ENCODE measurements at places on chromosomes 5 and 9. TPM values are rescaled to one million over a fixed set of nuclear protein-coding genes. Genes with fewer than 3 reads are reported as not detected.

DNA sequence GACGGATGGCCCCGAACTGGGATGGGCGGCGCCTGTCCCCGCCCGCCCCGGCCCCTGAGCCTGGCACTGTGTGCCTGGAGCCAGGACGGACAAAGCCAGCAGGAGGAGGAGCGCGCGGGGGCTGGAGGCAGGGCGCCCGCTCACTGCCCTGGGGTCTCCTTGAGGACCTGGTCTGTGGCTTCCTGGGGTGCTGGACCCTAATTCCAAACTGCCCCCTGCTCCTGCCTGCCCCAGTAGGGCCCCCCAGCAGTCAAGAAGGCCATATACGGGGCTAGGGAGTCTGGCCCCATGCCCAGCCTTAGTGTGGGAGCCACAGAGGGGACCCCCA, 29.2 kb upstream of the RXRA start:
- no peak for DNase-seq

- DNase-seq: no peak
Observed at GRCh38 chr9:129033216-129033615, 3.2 kb upstream of the MIGA2 start.

- DNase-seq: no peak
Observed at GRCh38 chr5:135547590-135548254, 12.0 kb upstream of the NEUROG1 start.

The RASGEF1C gene
- not detected for total RNA-seq

- no peak for DNase-seq
Observed at GRCh38 chr5:81391-82021, 10.5 kb upstream of the PLEKHG4B start.

The CD274 gene
- 5.4 TPM for total RNA-seq

- no peak for DNase-seq
Observed at GRCh38 chr9:32525709-32526030, 326 bp downstream of the RIGI start.

The ESM1 gene
- total RNA-seq: not detected

The PCBD2 gene
- total RNA-seq: 13.8 TPM

GRCh38 chr5:121707178-121707577, 144.5 kb upstream of the FTMT start:
- DNase-seq: no peak

The CETN3 gene
- total RNA-seq: 26.1 TPM

- no peak for DNase-seq
Observed at GRCh38 chr5:84688566-84688965, 303.9 kb upstream of the EDIL3 start.

DNA sequence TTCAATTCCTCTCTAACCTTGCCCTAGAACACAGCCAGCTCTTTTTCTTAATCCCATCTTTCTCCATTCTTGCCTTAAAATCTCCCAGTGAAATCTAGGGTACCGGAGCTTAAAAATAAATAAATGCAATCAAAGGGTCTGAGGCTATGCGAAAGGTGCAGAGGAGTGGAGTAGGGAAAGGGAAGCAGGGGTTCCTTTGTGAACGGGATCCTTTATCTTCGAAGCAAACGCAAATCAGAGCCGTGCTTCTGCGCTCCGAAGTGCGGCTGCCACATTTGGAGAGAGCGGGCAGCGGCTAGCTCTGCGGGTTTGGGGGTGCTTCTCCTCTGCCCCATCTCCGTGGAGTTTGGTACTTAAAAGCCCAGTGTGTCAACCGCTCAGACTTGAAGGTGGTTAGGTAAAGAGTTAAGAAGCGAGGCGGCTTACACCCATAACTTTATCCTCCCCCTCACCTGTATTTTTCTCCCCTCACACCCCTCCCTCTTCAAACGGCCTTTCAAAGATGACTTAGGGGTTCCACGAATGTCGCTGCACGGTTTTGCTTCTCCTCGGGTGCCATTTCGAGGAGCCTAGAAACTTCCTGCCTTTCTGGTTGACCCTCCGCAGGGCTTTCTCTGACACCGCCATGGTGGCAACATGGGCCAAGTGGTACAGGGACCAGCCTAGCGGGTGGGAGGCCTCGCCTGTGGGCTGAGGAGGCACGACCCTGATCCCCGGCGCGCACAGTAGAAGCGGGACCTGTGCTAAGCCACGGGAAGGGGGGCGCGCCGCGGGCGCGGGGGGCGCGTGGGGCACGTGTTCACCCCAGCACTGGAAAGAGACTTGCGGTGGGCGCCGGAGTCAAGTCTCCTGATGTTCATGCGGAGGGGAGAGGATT, 31.7 kb upstream of the NFIB start:
- no peak for DNase-seq

The CCDC180 gene
- total RNA-seq: 7.5 TPM

DNA sequence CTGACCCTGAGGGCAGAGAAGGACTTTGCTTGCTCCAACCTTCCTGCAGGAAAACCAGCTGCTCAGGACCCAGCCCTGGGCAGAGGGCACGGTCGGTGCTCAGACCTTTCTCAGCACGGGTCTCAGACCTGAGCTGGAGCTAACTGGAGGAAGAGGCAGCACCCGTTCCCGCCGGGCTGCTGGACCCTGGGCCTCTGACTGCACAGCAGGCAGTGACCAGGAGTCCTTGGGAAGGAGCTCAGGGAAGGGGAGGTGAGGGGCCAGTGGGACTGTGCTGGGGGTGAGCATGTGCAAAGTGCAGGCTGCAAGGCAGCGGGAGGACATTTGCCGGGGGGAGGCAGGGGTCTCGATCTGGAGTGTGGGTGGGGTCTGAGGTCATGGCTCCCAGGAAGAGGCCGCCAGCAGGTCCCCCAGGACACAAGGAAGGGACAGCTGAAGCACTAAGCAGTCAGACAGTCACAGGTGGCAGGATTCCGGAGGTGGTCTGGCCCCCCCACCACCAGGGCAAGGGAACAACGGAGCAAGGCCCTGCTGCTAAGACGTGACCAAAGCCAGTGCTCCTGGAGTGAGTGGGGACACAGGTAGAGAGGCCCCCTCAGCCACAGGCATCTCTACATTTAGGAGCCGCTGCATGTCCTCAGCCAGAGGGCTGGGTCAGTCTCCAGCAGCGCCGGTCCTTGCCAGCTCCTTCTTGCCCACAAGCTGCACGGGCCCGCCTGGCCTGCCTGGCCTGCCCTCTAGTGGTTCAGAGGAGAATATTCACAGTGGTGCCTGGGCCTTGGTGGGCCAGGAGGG, 4.8 kb upstream of the DPM2 start:
- no peak for DNase-seq

- no peak for DNase-seq
Observed at GRCh38 chr5:126488443-126489065, 65.3 kb downstream of the GRAMD2B start.

The PHF24 gene
- total RNA-seq: 1.7 TPM

- DNase-seq: no peak
Observed at GRCh38 chr5:98750693-98751092, 22.8 kb upstream of the RGMB start.

DNA sequence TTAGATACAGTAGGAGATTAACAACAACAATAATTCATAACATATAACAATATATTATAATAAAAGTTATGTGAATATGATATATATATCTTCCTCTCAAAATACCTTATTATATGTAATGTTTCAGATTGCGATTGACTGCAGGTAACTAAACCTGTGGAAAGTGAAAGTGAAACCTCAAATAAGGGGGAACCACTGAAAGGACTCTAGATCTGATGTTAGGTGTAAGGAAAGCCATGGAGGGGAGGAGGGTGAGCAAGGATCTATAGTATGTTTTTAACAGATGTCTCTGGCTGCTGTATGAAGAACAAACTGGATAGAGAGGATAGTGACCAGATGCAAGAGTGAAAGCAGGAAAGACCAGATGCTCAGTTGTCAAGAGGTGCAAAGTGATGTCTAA, 5.8 kb upstream of the FSTL4 start:
- no peak for DNase-seq

- peak; percentile 43 for DNase-seq
Observed at GRCh38 chr9:110351009-110351467, 13.4 kb upstream of the TXNDC8 start.

GRCh38 chr9:81592887-81593266, 96.5 kb downstream of the TLE1 start:
- DNase-seq: peak; percentile 55

DNA sequence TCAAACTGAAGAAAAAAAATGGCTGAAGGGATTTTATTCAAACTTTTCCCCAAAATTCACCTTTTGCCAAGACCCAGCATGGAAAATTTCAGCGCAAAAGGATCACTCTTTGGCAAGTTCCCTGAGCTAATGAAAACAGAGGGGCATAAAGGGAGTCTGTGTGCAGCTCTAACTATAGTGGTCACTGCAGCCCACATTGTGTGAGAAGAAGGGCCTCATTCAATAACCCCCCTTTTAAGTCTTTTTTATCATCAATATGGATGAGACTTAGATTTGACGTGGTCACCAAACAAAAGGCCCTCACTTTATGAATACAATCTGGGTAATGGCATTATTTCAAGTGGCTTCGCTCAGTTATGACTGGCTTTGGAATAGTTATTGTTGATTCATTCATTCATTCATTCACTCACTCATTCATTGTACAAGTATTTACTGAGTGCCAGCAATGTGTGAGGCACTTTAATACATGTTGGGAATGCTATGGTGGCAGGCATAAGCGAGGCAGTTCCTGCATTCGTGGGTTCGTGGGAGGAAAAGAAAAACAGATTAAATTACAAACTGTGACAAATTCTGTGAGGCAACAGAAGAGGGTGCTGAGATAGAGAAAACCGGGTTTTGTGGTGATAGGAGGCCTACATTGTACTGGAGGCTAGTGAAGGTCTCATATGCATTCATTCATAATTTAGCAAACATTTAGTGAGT, 145.7 kb upstream of the KLF4 start:
- no peak for DNase-seq

The HTR1A gene
- 1.8 TPM for total RNA-seq

The PCDHGA10 gene
- 7.4 TPM for total RNA-seq

DNA sequence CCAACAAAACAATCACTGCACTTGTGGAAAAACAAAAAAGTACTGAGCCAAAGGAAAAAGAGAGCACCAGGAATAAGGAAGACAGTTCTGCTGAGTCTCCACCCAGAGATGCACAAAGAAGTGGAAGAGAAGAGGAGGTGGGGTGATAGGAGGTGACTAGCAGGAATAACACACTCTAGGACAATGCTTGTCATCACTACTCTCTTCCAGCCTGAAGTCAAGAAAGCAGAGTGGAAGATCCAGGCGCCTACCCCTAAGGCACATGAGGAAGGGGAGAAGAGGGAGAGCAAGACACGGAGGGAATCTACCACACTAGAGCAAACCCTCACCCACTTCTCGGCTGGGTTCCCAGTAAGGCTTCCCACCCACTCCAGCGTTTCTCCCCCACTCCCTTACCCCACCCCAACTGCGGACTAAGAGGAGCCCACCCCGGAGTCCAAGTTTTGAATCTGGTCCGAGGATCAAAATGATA, 1.7 kb downstream of the SLIT3 start:
- peak; percentile 52 for DNase-seq

GRCh38 chr9:72538921-72539702, 17.7 kb downstream of the TMC1 start:
- DNase-seq: no peak

DNA sequence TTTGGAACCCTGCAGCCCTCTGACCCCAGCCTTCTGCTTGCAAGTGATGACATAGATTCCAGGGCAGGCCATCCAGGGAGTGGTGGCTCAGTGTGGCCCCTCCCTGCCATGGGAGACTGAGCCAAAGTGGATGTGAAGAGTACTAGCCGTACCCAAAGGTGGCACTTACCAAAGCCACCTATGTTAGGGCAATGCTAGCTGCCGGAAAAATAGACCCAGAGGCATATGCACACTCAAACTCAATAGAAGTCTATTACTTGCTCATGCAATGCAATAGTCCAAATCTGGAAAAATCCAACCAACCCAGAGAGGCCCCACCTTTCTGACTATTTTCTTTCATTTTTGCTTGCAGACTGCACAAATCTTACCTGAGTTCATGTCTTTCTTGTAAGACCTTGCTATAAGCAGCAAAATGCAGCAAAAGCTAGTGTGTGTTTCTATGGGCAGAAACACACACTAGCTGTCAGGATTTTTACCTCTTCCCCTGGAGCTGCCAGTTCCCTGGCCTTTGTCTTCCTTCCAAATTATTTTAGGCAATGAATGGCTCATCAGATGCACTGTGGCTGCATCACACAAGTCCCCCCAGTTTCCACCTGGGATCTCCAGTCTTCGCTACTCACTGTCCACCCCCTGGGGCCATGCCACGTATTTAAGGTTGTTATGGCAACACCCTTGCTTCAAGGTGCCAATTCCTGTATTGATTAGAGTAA, 74.0 kb downstream of the HRH2 start:
- DNase-seq: no peak

DNA sequence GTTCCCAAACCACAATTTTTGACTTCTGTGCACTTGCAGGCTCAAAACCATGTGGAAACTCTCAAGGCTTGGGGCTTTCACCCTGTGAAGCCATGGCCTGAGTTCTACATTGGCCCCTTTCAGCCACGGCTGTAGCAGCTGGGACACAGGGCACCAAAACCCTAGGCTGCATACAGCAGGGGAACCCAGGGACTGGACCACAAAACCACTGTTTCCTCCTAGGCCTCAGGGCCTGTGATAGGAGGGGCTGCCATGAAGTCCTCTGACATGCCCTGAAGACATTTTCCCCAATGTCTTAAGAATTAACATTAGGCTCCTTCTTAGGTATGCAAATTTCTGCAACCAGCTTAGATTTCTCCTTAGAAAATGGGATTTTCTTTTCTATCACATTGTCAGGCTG, 312.1 kb upstream of the TUSC1 start:
- DNase-seq: no peak

The NDUFAF2 gene
- total RNA-seq: 24.9 TPM

The FAM163B gene
- not detected for total RNA-seq

GRCh38 chr5:118692811-118693342, 295.5 kb downstream of the DTWD2 start:
- no peak for DNase-seq

GRCh38 chr9:92289708-92290390, 3.6 kb downstream of the IARS1 start:
- no peak for DNase-seq

Data from ureter (tissue), 1 donor.